ENCODE measurements at places on chromosomes 3 and 15.

GRCh38 chr3:197082871-197083270 is 53.3 kb upstream of the MELTF start:
- DNase-seq, result no peak

DNA sequence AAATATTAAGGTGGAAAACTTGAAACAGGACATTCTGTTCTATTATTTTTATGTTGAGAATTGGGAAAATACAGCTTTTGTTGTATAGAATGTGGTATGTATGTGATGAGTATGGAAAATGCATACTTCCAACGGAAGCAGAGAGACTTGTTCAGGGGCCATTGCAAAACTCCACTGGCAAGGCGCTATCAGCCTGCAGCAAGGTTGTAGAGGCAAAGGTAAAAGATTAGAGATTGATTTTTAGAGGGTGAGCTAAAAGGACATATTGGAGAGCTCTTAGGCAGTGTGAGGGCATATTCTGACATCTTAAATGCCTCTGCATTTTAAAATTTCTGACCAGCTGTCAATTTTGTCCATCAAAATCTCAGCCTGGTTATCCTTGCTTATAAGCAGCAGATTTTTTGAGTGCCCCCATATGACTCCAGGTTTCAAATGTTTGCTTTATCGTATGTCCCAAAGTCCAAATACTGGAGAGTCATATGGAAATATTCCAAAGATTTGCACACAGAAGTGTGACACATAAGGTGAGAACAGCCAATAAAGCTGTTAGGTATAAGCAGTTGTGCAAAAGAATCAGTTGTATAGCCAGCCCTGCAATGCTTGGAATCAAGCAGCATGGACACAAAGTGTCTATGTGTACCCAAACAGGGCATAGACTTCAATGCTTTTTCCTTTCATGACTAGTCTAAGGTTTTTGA is 829.4 kb downstream of the FHIT start:
- DNase-seq, result no peak

- DNase-seq, result no peak
Observed at GRCh38 chr3:48851407-48851806, 3.7 kb upstream of the PRKAR2A start.

DNA sequence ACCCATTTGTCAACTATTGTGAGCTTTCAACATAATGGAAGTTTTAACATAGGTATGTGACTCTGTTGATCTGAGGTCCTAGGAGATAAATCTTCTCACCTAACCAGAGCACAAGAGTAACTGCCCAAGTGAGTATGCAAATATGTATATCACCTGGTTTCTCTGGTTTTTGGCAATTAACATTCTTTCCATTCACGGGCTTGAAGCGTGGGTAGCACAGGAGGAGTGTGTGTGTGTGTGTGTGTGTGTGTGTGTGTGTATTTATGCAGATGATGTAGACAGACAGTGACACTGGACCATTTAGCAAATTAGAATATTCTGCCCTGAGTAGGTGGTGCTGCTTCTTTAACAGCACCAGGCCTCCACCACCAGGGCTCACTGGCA is 15.0 kb downstream of the EPHB1 start:
- DNase-seq, result peak; percentile 2

GRCh38 chr15:35852818-35853624 is 307.1 kb upstream of the DPH6 start:
- no peak for DNase-seq

DNA sequence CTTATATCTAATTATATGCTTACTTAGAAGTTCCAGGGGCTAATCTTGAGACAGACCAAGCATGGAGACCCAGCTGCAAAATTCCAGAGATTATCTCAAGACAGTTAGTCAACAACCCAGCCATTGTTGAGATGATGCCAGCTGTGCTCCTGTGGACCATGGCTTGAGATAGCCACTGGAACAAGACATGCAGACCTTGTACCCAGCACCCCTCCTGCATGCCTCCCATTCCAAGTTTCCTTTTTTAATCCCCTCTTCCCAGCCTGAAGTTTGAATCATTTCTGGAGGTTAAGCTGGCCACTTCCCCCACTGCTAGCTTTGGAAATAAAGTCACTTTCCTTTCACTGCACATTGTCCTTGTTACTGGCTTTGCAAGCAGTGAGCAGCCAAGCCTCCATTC is 53.8 kb downstream of the IMPG2 start:
- no peak for DNase-seq

DNA sequence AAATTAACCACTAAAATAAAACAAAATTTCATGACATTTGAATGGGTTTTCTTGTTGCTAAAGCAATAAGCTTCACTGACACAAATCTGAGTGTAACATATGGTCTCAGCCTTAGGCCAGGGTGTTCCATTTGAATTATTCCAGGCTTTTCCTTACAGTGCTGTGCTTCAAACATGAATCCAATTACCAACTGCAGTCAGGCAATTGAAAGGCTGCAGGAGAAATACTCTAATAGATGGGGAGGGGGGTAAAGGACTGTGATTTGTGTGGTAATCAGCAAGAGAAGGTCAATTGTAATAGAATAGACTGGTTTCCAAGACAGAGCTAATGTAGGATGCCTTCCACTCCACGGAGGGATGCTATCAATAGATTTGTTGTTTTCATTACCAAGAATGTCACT is 466.7 kb downstream of the C3orf38 start:
- DNase-seq, result no peak

DNA sequence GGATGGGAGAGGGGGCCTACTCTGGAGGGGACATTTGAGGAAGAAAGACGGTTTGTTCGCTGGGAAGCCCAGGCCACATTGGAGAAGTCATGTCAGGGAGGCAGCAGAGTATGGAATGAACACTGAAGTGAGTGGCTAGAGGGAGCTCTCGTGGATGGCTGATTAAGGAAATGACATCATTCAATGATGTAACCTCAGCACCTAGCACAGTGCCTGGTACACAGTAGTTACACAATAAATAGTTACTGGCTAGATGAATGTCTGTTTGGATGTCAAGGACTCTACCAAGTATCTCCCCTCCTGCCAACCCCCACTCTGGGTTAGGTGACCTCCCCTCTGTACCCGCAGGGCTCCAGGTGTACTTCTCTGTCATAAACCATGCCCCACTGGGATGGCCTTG is 121.1 kb downstream of the CLSTN2 start:
- no peak for DNase-seq

GRCh38 chr3:74465715-74466410 is 148.6 kb downstream of the CNTN3 start:
- no peak for DNase-seq

DNA sequence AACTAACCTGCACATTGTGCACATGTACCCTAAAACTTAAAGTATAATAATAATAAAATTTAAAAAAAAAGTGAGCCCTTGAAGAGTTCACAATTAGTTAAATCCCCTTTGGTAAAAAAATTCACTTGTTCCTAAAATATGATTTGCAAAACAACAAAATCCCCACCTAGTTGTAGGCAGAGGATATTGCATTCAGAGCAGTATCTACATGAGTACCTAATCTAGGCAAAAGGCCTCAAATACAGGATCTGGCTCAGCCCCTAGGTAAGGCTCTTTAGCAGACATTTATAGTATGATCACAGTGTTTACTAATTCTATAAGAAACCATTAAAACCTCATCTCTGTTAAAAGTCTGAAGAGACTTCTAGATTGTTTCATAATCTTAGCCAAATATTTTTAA is 89.3 kb upstream of the CCDC80 start:
- no peak for DNase-seq

DNA sequence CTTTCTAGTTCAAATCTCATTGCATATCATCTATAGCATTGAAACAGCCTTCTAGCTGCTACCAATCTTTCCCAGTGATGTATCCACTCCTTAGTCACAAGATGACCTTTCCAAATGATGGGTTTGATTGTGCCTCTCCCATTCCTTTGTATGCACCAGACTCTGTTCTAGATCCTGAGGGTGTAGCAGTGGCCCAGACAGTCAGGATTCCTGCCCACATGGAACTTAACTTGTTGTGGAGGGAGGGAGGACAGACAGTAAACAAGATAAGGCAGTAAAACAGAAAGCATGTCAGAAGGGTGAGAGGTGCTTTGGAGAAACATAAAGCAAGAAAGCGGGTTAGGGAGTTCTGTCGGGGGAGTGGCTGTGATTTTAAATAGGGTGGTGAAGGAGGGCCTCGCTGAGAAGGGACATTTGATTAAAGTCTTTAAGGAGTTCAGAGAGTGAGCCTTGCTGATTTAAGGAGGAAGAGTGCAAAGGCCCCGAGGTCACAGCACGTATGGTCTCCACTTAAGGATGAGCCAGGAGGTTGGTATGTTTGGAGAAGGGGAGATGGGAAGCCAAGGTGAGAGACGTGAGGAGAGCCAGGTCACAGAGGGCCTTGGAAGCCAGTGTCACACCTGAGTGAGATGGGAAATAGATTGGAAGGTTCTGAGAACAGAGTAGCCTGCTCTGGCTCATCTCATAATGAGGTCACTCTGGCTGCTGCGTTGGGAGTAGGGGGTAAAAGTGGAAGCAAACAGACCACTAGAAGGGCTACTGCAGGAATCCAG is 38.3 kb downstream of the FAM43A start:
- DNase-seq, result no peak

DNA sequence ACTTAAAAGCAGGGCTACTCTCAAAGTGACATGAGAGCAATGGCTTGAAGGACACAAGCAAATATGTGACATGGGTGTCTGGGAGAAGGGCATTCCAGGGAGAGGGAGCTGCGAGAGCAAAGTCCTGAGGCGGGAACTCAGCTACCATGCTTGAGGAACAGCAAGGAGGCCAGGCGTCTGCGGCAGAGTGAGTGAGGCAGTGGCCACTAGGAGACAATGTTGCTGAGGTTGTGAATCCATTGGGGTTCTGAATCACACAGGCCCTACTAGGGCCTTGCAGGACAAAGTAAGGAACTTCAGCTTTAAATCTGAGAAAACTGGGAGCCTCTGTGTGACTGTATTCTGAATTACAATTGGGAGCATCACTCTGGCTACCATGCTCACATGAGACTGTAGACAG is 94.1 kb upstream of the PRICKLE2 start:
- DNase-seq, result no peak

GRCh38 chr15:53808058-53808706 is 48.7 kb upstream of the WDR72 start:
- DNase-seq, result no peak

- DNase-seq, result no peak
Observed at GRCh38 chr3:170331143-170331542, 26.4 kb upstream of the SKIL start.

DNA sequence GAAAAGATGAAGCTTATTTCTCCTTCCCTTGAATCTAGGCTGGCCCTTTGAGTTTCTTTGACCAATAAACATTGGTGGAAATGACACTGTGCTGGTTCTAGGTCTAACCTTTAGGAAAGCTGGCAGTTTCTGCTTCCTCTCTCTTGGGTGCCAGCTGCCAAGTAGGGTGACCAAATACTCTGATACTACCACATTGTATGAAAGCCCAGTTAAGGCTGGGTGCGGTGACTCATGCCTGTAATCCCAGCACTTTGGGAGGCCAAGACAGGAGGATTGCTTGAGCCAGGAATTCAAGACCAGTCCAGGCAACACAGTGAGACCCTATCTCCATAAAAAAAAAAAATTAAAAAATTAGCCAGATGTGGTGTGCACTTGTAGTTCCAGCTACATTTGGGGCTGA is 320.7 kb downstream of the ZNF621 start:
- DNase-seq, result no peak

DNA sequence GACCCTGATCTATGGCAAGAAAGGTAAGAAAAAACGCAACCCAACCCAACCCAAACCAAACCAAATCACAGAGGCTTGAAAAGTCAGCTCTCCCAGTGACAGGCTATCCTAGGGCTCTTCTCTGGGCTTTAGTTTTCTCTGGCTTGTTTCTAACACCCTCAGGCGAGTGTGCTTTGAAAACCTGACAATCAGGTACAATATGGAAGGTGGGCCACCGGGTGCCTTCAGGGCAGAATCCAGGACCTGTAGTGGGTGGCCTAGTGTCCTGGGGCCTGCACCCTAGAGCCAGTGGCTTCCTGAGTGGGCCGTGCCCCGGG is 46.8 kb downstream of the BHLHE40 start:
- no peak for DNase-seq

- DNase-seq, result no peak
Observed at GRCh38 chr3:78867409-78868372, 900.1 kb downstream of the ROBO1 start.

- no peak for DNase-seq
Observed at GRCh38 chr15:85404176-85404917, 23.9 kb downstream of the AKAP13 start.

DNA sequence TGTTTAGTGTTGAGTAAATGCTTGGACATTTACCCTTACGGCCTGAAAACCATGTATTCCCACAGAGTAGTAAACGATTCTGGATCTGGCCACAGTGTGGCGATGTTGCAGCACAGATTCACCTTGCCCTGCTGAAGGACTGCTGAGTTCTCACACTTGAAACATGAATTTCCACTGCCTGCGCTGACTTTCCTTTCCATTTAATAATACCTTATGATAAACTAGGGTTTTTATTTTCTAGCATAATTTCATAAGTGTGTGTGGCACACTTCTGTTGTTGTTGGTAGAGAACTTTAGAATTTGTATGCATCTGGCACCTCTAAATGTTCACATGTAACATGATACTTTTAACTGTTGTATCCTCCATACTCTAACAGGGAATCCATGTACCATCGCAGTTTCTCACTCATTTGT is 53.9 kb downstream of the C3orf38 start:
- peak; percentile 76 for DNase-seq

- peak; percentile 24 for DNase-seq
Observed at GRCh38 chr3:8723612-8724011, 10.0 kb upstream of the CAV3 start.

DNA sequence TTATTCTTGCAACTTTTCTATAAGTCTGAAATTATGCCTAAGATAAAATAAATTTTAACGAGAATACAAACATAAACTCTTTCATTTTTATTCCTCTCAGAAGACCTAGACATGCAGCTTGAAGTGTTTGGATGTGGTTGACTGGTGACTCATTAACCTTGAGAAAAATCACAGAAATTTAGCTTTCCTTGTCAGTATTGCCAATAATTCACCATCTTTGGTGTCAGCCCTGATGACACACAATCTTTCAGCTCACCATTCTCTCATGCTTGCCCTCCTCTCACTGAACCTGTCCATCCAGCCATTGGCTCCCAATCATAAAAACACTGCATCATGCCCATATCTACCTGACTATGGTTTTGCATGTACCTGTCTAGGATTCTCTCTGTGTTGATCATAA is 22.6 kb upstream of the TNFAIP8L3 start:
- DNase-seq, result no peak

- DNase-seq, result no peak
Observed at GRCh38 chr3:23333633-23334032, 130.5 kb downstream of the UBE2E2 start.

DNA sequence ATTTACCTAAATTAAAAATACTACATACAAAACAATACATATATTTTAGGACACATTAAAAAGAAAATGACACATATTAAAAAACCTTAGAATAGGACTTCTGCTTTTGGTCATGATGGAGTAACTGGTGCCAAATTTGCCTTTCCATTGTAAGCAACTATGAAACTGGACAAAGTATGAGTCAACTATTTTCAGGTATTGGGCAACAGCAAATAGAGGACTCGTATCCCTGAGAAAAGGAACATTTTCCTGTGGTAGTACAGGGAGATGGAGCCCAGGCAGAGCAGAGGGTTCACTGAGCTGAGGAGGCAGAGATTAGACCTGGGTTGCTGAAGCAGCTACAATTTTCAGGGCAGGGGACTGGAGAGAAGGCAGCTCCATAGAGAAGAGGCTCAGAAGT is 14.7 kb downstream of the CCR1 start:
- no peak for DNase-seq

GRCh38 chr15:97597801-97598200 is 362.7 kb upstream of the ARRDC4 start:
- DNase-seq, result no peak

Data from coronary artery (tissue), 2 donors.